H54 (cell line): ENCODE measurements at places on chromosomes 7 and 10.
A peak's percentile ranks its signal among the peaks of the same experiment; 100 is the strongest.

- no peak for DNase-seq
Measured at GRCh38 chr10:45495438-45496152, 121.6 kb downstream of the ALOX5 start.

DNA sequence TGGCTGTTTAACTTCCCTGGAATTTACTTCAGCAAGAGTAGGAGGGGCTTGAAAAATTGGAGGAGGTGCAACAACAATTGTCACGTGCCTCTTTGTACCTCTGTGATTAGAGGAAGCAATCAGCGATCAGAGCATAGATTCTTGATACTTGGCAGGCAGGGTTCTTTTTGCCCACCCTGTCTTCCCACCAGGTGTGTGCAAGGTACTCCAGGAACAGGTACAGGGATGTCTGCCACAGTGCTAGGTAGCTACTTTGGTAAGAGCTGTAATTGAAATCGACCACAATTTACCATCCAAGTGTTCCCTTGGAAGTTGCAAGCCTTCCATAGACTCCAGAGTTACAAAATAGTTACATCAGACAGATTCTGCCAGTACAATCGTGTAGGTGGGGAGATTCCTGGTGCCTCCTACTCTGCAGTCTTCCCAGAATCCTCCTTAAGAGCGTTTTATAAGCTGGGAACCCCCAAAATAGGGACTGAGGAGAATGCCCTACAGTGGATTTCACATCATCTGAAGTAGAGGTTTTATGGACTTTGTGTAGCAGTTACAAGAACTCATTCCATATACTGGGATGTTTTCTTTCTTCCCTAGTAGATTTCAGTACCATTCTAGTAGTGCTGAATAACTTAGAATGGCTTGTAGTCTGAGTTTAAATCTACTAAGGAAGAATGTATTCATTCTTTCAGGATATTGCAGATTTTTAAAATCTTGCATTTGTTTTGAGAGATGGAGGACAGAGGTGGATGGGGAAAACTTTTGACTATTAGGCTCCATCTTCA lies 101.9 kb downstream of the EXOC4 start:
- no peak for DNase-seq

DNA sequence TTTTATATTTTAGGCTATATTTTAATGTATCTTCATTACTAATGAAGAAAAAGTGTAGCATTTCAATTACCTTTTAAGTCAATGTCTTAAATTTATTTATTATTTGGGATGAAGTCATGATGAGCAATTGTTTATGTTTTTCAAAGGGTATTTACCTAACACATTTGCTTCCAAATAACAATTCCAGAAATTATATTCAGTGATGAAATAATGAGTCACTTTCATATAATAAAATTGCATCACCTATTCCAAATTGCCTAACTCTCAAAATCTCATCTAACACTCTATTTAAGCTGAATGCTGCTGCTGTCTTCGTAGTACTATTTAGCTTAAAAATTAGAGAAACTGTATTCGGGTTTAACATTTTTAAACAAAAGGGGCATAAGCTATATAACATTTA lies 97.7 kb downstream of the PRKG1 start:
- no peak for DNase-seq

GRCh38 chr7:90764848-90765570 lies 168.9 kb downstream of the CDK14 start:
- DNase-seq: no peak

GRCh38 chr7:111752022-111752582 lies 189.8 kb upstream of the IMMP2L start:
- DNase-seq: peak; percentile 29

DNA sequence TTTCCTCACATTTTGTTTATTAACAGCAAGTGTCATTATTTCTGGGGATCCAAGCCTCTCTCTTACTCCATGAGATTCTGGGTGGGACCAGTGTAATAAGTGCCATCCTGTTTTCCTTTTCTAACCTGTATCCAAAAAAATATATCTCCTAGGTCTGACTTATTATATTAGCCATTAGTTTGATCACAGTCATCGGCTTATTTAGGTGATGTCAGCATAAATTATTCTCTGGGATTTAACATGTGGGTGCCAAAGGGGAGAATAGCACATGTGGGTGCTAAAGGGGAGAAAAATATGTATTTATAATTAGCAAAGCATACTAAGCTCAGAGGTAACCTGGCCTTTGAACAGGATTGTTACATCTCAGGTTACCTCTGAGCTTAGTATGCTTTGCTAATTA lies 293.8 kb upstream of the SEMA3D start:
- no peak for DNase-seq

- no peak for DNase-seq
Measured at GRCh38 chr7:158908552-158908951, 52.2 kb downstream of the DYNC2I1 start.

- no peak for DNase-seq
Measured at GRCh38 chr7:143280160-143280559, 4.6 kb upstream of the TMEM139 start.

- DNase-seq: no peak
Measured at GRCh38 chr10:16948361-16948760, 131.1 kb upstream of the RSU1 start.

GRCh38 chr7:66083677-66084076 lies 8.1 kb downstream of the ASL start:
- no peak for DNase-seq

DNA sequence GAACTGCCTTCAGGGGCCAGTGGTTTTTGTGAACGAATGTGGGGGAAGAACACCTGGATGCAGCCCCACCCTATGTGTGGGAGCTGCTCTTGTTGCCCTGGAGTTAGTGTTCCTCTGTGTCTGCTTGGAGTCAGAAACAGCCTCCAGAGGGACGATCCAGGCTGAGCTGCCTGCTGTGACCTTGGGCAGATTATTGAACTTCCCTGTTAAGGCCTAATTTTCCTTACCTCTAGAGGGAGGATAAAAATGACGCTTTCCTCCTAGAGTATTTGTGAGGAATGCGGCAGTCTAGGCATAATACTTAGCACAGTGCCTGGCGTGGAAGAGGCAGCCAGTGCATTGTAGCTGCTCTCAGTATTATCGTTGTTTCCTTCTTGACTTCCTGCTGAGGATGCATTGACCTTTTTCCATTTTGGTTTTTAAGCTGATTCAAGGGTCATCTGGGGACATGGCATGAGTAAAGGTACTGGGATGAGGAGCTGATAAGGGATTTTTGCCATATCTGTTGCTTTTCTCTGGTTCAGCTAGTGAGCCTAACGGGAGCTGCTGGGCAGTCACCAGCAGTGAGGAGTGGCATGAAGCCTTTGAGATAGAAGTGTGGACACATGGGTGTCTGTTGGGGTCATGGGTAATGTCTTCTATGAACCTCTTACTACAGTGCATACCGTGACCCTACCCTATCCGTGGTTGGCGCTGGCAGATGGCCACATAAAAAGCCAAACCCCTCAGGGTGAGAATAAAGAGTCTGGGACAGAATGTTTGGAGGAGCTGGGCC lies 6.4 kb downstream of the ZFYVE27 start:
- DNase-seq: no peak

GRCh38 chr7:112500619-112501018 lies 19.8 kb downstream of the LSMEM1 start:
- DNase-seq: no peak

DNA sequence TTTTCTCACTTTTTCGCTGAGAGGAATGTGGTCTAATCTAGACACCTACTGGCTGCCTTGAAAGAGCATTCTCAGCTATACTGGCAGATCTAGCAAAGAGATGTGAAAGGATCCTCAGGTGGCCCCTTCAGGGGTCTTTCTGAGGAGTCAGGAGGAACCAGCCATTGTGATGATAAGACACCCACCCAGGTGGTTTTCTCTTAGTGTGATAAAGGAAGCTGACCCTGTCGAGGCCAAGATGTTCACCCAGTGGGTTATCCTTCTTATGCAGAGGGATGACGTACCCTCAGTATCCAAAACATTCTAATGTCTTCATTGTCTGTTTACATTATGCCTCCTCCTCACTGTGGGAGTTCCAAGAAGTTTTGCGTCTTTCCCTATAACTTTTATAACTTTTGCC lies 98.3 kb upstream of the LRGUK start:
- no peak for DNase-seq

DNA sequence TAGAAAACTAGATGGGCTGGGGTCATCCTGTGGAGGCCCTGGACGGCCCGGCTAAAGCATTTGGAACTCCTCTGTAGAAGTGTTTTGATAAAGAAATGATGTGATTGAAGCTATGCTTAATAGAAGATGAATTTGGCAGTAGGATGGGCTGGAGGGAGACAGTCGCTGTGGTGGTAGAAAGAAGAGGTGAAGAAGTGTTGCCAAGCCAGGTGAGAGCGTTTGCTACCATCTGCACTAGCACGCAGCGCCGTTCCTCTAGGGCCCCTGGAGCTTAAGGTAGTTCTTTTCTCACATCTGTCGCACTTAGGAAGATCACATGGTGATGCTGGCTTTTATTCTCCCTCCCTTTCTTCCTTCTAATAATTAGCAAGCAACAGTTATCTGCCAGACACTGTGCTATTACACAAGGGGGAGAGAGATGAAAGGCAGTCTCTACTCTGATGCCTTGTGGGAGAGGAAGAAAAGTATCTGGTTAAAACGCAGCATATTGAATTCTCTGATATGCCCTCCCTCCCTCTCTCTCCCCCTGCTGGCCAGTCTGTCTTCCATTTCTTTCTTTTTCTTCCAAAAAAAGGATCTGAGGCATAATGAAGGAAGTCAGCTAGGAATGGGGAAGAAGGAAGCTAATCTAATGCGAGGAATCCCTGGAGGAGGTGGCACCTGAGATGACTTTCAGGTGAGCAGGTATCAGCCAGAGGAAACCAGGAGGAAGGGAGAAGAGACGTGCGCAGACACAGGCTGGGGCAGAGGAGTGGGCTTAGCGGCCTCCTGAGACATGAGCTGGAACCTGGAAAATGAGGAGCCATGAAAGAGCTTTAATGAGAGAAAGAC lies 162.3 kb upstream of the KLF14 start:
- DNase-seq: no peak

DNA sequence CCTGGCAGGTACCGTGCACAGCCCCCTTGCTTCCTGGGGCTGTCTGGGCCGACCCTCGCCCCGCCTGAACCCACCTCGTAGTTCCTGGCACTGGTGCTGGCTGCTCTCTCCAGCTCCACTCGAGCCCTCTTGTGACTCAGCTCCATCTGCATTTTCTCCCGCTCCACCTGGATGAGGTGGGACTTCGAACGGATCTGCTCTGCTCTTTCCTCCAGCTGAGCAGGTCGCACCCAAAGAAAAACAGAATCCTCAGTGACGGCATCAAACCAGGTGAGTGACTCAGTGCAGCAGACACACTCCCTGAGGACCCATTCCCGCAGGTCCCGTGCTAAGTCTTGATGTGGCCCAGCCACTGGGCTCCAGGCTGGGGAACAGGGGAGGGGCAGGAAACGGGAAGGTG lies 7.4 kb downstream of the MAD1L1 start:
- no peak for DNase-seq

GRCh38 chr10:98582363-98582762 lies 135.6 kb upstream of the HPS1 start:
- no peak for DNase-seq

- DNase-seq: no peak
Measured at GRCh38 chr10:51366044-51366443, 291.8 kb downstream of the PRKG1 start.
